ENCODE measurements at places on chromosomes 12 and 14. TPM values are rescaled to one million over a fixed set of nuclear protein-coding genes. Genes with fewer than 3 reads are reported as not detected.
A peak's percentile ranks its signal among the peaks of the same experiment; 100 is the strongest.

DNA sequence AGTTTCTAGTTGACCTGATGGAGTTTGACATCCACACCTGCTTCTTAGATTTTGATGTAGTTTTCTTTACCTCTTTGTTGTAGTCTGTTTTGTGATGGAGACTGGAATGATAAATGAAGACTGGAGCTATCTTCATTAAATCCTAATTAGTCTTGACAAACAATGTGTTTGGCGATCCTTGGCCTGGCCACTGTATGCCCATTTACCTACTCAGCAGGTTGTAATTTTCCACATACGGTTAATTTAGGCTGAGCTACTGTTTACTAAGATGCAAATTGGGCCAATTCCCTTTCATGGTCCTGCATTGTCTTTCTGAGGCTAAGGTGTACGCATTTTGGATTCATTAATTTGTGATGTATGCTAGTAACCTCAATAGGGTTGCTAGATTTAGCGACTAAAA lies at the start of gene TAS2R7:
Gene TAS2R7, minus strand, starts transcription at position 41 of the 400 bp plus-strand sequence. CDS start 57 bp downstream, outside the sequence.
- H3K27ac ChIP-seq: no peak within 1 kb of the TSS
- no peaks in the 10 kb centered on the region for H3K4me1 ChIP-seq
- no peak within 1 kb of the TSS for H3K4me3 ChIP-seq
- no peak for DNase-seq

- H3K4me3 ChIP-seq: no peak overlapping the region
- H3K27me3 ChIP-seq: no peaks in the 10 kb centered on the region
- peaks cover 98% of the 10 kb centered on the region for H3K4me1 ChIP-seq
- H3K36me3 ChIP-seq: peaks cover 10% of the 10 kb centered on the region
- DNase-seq: no peak
Observed at GRCh38 chr12:13206560-13206897, 10.0 kb downstream of the EMP1 start.

KRT72 gene
- total RNA-seq: not detected

DNA sequence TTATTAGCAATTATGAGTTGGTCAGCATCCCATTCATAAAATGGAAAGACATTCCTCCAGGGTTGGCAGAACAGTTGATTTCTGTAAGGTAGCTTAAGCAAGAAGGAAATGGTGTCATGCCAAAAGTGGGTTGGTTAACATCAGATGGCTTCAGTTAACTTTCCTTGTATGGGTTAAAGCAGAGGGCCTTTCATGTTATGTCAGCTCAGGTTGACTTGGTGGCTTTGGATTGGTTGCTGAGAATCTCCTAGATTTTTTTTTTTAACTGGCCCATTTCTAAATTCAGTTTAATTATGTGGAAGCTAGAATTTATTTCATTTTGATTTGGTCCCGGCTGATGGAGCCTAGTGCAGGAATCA lies 87.8 kb downstream of the BBS10 start:
- H3K4me3 ChIP-seq: no peak overlapping the region
- H3K27me3 ChIP-seq: no peaks in the 10 kb centered on the region
- H3K4me1 ChIP-seq: peaks cover 14% of the 10 kb centered on the region
- no peaks in the 10 kb centered on the region for H3K36me3 ChIP-seq
- H3K27ac ChIP-seq: no peak overlapping the region

DNA sequence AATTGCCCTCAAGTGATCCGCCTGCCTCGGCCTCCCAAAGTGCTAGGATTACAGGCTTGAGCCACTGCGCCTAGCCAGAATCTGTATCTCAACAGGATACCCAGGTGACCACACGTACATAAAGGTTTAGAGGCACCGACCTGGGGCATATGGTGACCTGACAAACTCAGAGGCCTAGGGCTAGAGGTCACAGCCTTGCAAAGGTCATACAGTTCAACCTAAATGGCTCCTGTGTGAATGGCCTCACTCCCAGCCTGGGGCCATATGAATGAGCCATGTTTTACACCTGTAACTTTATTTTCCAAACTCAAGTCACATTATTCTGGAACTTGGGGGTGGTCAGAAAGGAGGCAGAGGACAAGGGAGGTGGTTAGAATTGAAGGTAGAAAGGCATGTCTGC lies 10.0 kb downstream of the STXBP6 start:
- no peak overlapping the region for H3K27ac ChIP-seq
- no peak for DNase-seq
- no peaks in the 10 kb centered on the region for H3K36me3 ChIP-seq
- H3K4me1 ChIP-seq: peaks cover 54% of the 10 kb centered on the region
- no peak overlapping the region for H3K4me3 ChIP-seq

PLA2G1B gene
- total RNA-seq: 0.82 TPM

- no peak overlapping the region for H3K4me3 ChIP-seq
- no peaks in the 10 kb centered on the region for H3K36me3 ChIP-seq
- no peaks in the 10 kb centered on the region for H3K27me3 ChIP-seq
- H3K4me1 ChIP-seq: no peaks in the 10 kb centered on the region
- no peak overlapping the region for H3K27ac ChIP-seq
Observed at GRCh38 chr14:69922198-69922597, 43.0 kb downstream of the SMOC1 start.

- no peak for DNase-seq
- no peaks in the 10 kb centered on the region for H3K36me3 ChIP-seq
- H3K27me3 ChIP-seq: peaks cover 14% of the 10 kb centered on the region
Observed at GRCh38 chr12:115700896-115701465, 576.5 kb downstream of the MED13L start.

DNA sequence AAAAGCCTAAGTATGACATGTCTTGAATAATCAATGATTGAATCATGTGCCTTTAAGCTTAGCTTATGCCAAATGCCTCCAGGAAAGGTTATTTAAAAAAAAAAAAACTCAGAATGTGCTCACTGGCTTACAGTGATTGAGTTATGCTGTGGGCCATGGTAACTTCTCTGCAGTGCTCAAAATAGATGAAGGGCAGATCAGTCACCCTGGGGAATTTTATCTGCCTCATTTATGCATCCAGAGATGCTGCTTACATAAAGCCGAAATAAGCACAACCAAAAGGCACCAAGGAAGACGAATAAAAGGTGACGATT lies 118.7 kb upstream of the MDM1 start:
- peak overlapping the region; percentile 26 for H3K27ac ChIP-seq
- H3K4me3 ChIP-seq: peak overlapping the region; percentile 8
- DNase-seq: no peak
- H3K27me3 ChIP-seq: no peaks in the 10 kb centered on the region

GRCh38 chr14:100473249-100473648 lies 114.0 kb downstream of the BEGAIN start:
- no peak overlapping the region for H3K4me3 ChIP-seq
- H3K27ac ChIP-seq: no peak overlapping the region
- H3K27me3 ChIP-seq: no peaks in the 10 kb centered on the region

All from heart right ventricle (tissue), 16 donors.